Astrocyte (in vitro differentiated cells and primary cell): ENCODE measurements at places on chromosomes 5 and 9.
A peak's percentile ranks its signal among the peaks of the same experiment; 100 is the strongest.

GRCh38 chr5:149466457-149466972 is 84.7 kb downstream of the CSNK1A1 start:
- peak; percentile 84 for DNase-seq

DNA sequence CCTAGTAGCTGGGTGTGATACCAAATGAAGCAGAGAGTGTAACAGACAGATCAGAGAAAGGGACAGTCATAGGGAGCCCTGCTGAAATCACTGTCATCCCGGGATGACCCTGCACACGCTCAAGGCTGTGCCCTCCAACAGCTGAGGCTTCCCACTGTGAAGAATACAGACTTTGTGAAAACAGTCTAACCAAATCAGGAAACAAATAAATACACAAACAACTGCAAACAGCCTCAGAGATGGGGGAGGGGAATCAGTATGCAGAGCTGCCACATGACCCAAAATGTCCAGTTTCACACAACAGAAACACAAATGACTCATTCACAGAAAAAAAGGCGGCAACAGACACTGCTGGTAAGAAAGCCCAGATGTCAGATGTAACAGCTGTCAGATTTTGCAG is 101.9 kb downstream of the ADAMTS2 start:
- no peak for DNase-seq

DNA sequence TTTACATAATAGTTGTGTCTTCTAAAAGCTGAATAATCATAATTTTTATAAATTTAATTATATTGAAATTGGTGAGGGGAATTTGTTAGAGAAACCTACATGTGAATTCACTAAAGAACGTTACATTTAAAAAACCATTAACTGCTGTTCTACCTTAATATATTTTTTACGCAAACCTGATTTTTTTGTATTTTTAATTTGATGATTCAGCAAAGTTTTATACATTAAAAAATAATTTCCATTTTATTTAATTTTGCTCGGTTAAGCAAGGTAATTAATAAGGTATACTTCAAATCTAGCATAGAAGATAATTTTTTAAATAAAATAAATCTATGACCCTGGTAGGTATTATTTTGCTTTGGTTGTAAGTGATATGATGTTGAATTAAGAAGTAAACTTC is 114.3 kb downstream of the SNCAIP start:
- no peak for DNase-seq

- no peak for DNase-seq
Observed at GRCh38 chr5:67093279-67093678, 103.3 kb downstream of the CD180 start.

DNA sequence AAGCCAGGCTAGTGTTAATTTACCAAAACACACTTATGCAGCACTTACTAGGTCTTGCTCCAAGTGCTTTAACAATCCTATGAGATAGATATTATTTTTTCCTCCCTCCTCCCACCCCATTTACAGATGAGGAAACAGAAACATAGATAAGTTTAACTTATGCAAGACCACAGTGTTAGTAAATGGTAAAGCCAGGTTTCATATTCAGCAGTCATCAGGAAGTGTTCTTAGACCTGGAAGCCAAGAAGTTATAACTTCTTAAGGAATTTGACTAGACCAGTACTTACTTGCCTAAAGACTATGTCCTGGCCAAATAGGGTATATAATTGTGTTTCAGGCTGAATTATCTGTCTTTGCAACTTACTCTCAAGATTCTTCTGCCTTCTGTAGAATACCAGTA is 15.9 kb downstream of the ABHD17B start:
- DNase-seq, result peak; percentile 32

DNA sequence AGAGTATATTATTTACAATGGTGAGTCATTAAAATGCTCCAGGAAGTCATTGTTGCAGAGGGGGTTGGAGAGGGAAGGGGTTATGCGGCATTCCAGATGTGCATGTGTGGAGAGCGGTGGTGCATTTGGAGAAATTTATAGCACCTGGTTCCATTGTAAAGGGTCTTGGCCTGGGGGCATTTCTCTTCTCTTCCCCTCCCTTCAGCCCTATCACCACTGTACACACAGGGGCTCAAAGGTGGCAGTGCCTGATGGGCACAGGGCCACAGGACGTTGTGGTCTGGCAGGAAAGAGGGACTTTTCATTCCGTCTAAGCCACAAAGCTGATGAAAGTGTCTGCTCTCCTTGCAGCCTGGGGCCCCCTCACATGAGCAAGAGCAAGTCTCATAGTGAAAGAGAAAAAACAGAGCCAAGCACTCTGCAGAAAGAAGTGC is 442.4 kb upstream of the ZNF462 start:
- DNase-seq, result peak; percentile 57

DNA sequence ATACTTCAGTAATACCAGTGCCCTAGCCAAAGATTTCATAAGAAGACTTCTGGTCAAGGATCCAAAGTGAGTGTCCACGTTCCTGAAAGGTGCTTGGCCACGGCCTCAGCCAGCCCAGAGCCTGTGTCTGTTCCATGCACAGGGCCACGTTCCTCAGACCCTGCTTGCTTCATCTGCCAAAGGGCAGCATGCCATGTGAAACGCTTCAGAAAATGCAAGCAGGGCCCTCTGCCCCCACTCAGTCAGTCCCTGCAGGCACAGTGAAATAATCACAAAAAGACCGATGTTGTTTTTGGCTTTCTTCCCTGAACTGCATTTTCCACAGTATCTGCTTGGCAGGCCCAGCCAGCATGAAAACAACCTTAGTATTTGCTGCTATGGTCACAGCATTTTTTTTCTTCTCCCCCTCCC is 85.5 kb upstream of the CTSL start:
- DNase-seq, result peak; percentile 69

- no peak for DNase-seq
Observed at GRCh38 chr9:87643778-87644570, 81.9 kb upstream of the CTSL start.

GRCh38 chr9:86285261-86285660 is 2.9 kb upstream of the ISCA1 start:
- no peak for DNase-seq

DNA sequence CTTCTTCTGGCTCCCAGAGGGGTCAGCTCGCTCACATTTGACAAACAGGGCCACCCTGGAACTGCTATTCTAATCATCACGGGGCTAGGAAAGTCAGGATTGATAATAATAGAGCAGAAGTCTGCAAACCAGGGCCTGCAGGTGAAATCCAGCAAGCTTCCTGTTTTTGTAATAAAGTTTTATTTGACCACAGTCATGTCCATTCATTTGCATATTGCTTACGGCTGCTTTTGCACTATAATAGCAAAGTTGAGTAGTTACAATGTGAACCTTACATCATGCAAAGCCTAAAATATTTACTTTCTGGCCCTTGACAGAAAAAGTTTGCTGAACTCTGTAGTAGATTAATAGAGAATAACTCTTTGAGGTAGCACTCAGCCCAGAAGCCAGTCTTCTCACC is 63.2 kb upstream of the CTXN3 start:
- no peak for DNase-seq

DNA sequence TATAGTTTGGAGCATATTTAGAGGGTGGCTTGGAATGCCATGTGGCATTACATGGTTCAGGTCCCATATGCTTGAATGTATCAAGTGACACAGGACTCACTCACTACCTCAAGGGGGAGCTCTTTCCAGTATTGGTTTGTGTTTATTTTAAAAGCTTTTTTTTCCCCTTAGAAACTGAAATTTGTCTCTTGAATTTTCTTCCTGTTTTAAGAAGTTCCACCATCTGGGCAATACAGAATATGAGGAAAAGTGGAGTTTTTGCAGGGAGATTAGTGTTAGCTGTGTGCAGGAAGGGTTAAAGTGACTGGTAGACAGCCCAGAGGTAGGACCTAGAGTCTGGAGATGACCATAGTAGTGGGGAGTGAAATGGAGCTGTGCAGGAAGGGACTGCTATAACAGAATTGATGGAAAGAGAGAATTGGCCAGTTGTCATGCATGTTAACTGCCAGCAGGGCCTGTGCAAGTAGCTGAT is 36.6 kb downstream of the CTNNA1 start:
- DNase-seq, result no peak

- peak; percentile 26 for DNase-seq
Observed at GRCh38 chr9:130997925-130998596, 10.9 kb upstream of the LAMC3 start.

DNA sequence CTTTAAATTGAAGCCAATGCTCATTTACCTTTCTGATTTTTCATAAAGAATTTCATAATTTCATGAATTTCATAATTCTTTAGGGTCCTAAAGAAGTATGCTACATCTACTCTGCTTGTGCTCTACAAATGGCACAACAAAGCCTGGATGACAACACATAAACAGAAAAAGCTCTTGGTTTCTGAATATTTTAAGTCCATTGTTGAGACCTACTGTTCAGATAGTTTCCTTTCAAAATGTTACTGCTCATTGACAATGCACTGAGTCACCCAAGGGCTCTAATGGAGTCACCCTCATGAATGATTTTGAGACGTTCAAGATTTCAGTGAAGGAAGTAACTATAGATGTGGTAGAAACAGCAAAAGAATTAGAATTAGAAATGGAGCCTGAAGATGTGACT is 74.1 kb downstream of the SLCO4C1 start:
- DNase-seq, result no peak

- no peak for DNase-seq
Observed at GRCh38 chr5:149200355-149200754, 59.1 kb downstream of the ABLIM3 start.

DNA sequence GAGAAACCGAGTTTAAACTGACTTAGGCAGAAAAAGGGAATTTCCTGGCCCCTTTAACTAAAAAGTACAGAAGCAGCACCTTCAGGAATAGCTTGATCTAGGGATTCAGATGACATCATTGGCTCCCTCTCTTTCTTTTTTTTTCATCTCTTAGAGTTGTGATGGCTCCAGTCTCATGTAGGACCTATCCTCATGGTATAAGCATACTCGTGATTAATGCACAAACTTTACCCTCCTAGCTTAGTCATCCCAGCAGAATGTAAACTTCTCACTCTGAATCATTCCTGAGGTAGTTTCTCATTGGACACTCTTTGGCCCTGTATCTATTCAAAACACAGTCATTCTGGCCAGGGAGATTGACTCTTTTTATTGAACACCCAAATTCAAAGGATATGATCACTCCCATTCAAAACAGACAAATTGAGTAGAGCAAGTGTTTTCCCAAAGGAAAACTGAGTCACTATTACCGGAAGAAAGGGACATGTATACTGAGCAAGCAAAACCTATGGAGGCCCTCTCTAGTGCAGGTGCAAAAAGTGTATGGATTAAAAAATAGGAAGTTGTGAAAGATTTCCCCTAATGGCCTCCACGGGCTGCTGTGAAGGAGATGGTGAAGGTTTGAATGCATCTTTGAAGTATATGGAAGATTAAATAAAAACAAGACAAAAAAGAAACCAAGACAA is 27.6 kb upstream of the SMIM23 start:
- peak; percentile 95 for DNase-seq

GRCh38 chr5:60972231-60972630 is 27.2 kb downstream of the NDUFAF2 start:
- no peak for DNase-seq

- DNase-seq, result no peak
Observed at GRCh38 chr9:70835323-70835722, 286.1 kb downstream of the TRPM3 start.

DNA sequence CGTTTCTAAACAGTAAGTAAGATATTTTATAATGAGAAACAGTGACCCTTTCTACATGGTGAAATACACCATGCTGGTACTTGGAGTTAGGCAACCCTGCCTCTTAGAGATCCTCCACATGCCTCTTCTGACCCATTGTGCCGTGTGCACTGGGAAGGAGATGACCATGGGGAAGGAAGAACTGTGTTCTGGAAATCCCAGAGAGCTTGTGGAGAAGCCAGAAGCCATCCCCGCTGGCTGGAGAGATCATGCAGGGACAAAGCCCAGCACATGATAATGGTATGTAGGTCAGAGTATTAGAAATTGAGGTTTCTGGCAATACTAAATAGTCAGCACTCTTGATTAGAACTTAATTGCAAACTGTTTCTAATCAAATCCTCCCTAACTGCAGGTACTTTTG is 307.3 kb downstream of the FBXL7 start:
- DNase-seq, result no peak

- DNase-seq, result no peak
Observed at GRCh38 chr5:175728885-175729828, 71.3 kb downstream of the HRH2 start.

- no peak for DNase-seq
Observed at GRCh38 chr9:23044549-23044948, 597.9 kb downstream of the DMRTA1 start.

DNA sequence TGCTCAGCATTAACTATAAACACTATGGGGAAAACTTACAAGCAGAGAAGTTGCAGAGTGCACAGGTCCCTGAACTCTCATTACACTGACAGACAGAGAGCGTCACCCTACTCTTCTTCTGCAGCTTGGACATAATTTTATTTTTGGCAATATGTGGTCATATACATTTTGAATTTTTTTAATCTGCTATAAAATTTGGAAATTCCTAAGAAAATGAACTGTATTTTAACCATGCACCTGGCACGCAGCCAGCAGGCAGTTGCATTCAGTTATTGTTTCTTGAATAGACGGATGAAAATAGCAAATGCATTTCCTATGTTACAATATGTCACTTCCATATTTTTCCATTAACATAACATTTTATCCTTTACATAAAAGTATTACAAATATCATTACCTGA is 100.2 kb downstream of the SLC25A46 start:
- no peak for DNase-seq

GRCh38 chr5:2602451-2603271 is 148.8 kb downstream of the IRX2 start:
- DNase-seq, result peak; percentile 51

- peak; percentile 97 for DNase-seq
Observed at GRCh38 chr9:126248680-126249079, 77.9 kb upstream of the MVB12B start.

- peak; percentile 52 for DNase-seq
Observed at GRCh38 chr9:70044490-70045307, 1.1 kb downstream of the MAMDC2 start.

GRCh38 chr5:72465066-72465465 is 42.1 kb downstream of the ZNF366 start:
- DNase-seq, result no peak

GRCh38 chr5:76050134-76050533 is 33.0 kb upstream of the SV2C start:
- no peak for DNase-seq

GRCh38 chr9:80387828-80388227 is 816.1 kb downstream of the TLE4 start:
- DNase-seq, result no peak

DNA sequence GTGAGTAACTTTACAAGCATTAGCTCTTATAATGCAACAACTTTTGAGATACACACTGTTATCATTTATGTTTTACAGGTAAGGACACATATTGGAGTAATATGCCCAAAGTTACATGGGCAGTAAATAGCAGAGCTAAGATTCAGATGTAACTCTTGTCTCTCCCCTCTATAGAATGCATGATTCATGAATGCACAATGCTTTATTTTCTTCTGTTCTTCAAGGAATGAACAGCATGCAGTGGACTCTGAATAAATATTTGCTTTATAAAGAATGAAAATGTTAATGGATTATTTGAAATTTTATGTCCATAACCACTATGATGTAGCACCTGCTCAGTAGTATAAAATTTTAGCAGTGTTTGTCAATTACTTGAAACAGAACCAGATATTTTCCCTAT is 629.5 kb downstream of the KCTD16 start:
- no peak for DNase-seq

GRCh38 chr5:135391116-135391868 is 7.7 kb downstream of the MACROH2A1 start:
- DNase-seq, result peak; percentile 97
